CD8-positive, alpha-beta memory T cell (primary cell): ENCODE measurements at places on chromosomes 5 and 9.

DNA sequence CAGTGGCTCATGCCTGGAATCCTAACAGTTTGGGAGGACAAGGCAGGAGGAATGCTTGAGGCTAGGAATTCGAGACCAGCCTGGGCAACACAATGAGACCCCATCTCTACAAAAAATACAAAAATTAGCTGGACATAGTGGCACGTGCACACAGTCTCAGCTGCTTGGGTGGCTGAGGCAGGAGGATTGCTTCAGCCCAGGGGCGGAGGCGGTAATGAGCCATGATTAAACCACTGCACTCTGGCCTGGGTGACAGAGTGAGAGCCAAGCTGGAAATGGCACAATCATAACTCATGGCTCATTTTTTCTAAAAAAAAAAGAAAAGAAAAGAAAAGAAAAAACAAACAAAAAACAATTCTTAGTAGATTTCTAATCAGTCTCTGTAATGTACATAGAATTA is 446.2 kb downstream of the ELAVL2 start:
- DNase-seq, result no peak

GRCh38 chr9:120363697-120364096 is 216.3 kb downstream of the CDK5RAP2 start:
- DNase-seq, result no peak

DNA sequence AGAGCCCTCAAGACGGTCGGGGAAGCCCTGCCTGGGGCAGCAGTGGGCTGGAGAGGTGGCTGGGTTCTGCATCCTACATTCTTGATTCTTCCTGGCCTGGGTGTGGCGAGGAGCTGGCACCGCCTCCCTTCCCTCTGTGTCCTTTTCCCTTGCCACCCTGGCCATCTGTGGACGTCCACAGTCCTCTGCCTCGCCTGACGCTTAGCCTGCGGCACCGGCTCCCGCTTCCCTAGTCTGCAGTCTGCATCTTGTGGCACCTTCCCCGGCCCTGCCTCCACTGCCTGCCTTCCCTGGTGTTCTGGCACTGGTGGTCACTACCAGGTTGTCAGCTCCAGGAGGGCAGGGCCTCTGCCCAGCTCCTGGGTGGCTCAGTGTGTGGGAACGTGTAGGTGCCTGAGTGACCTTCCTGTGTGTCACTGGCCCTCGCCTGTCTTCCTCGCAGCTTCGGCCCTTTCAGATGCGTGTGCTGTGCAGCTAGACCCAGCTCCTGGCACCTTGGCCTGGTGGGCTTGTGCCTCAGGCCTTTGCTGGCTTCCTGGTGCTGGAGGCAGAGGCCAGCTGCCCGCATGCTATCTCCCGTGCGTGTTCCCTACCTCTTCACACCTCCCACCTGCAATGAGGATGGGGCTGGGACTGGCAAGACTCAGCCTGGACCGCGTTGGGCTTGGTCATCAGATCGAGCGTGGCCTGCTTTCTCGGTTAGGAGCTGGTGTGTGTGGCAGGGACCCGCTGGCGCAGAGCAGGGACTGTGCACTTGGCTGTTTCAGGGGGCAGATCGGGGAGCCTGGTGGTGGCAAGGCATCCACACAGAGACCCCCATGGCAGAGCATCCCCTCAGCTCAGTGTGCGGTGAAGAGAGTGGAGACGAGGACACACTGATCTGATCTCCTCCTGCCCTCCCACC is 20.9 kb downstream of the TRAF2 start:
- DNase-seq, result no peak

DNA sequence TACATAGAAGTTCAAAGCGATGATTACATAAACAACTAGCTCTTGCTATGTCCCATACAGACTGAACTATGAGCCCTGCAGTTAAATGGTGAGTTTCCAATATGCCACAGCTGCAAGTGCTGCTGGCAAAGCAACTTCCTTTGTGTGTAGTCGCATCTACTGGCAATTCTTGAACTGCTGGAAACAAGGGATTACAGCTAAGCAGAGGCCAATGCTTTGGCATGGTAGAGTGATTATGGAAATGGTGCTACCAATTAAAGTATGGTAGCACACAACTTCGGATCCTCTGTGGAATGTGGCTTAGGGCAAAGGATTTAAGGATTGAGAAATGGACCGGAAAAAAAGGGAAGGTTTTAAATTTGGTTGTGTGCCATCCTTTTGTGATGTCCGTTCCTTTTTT is 856.6 kb downstream of the MAT2B start:
- DNase-seq, result no peak

- no peak for DNase-seq
Measured at GRCh38 chr5:1860949-1861348, 21.8 kb downstream of the IRX4 start.

GRCh38 chr5:37532976-37533740 is 154.0 kb downstream of the WDR70 start:
- DNase-seq, result no peak

DNA sequence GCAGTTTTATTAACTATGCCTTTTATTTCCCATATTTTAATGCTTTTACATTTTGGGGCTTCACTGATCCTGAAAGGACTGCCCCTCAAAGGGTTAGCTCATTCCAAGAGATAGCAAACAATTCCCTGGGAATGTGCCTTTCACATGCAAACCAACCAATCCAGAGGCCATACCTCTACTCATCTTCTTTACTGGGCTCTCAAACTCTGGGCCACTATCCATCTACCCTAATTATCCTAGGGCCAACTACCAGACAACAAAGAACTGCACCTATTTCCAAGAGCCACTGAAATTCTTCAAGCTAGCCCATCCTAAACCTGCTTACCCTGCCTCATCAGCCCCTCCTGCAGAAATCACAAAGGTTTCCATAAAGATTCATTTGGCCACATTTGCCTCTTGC is 364.7 kb downstream of the CDH12 start:
- no peak for DNase-seq

GRCh38 chr9:80881940-80882339 is 807.4 kb downstream of the TLE1 start:
- DNase-seq, result no peak

DNA sequence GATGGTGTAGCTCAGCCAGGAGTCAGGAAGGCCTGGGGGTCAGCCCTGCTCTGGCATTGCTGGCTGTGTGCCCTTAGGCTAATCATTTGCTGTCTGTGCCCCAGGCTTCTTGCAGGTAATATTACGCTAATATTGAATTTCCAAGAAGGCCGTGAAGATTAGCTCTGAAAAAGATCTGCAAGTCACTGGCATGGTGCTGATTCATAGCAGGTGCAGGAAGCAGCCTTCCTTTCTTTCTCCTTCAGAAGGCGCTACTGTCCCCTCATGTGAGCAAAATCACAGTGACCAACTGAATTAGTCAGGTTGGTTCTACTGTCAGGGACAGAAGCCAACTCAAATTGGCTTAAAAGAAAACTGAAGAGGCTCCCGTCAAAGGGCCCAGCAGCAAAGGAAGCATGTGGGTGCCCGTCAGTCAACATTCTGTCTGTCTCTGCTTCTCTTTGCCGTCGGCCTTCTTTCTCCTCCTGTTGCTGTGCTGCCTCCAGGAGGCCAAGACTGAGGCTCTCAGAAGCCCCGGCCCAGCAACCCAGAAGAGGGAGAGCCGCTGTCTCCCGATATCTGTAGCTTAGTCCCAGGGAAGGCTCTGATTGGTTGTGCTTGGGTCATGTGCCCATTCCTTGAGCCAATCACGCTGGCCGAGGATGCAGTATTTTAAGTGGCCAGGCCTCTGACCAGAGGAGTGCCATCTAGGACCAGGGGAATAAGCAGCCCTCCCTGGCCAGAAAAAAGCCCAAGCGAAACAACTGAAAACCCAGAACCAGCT is 67.8 kb upstream of the NEURL1B start:
- no peak for DNase-seq

DNA sequence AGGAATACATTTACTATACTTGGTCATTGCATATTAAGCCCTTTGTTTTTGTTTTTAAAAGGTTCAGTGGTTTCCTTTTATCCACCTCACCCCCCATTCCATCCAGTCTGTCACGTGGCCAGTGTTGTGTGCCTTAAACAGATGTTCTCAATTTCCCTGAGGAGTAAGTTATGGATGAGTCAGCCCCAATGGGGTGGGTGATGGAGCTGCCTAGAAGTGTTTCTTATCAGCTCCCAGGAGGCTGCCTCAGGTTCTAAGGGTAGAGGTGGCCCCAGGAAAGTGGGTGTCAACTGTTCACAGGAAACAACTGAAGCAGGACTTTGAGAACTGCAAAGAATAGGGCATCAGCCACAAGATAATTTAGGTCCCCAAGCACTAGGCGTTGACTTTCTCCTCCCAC is 41.1 kb downstream of the ACTBL2 start:
- DNase-seq, result no peak

GRCh38 chr5:150124111-150124557 is 31.5 kb downstream of the PDGFRB start:
- DNase-seq, result peak; percentile 14

DNA sequence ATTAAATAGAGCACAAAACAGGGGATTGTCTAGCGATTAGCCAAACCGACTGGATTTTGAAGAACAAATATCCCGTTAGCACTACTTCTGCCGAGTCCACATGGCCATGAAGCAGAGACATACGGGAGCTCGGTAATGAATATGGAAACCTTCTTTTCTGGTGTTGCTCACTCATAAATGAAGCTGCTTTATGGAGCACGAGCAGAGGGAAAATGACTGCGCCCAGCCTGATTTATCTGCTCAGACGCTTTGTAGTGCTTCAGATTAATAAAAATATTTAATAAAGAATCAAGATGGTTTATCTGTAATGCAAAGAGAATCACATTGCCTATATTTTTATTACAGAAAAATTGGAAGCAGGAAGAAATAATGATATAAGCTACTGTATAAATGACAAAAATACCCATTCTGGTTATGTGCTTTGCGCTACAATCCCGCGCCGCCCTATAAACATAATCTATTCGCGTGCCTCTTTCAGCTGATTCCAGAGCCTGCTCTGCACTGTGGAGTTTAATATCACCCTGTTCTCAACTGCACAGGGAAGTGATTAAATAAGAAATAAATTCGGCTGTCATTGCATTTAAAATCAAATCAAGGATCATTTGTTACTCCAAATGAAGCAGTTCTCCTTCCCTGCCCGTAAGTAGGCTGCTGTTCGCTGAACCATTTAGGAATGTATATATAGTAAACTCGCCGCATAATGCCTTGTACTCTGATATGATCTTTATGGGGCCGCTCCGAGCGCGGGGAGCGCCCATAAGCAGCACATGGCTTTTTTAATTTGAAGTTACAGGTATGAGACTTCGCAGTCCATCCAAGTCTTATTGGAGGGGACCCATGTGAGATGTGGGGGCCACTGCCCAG is 22.3 kb upstream of the UBAC1 start:
- no peak for DNase-seq

- no peak for DNase-seq
Measured at GRCh38 chr5:29790281-29790680, 1403.2 kb upstream of the CDH6 start.

DNA sequence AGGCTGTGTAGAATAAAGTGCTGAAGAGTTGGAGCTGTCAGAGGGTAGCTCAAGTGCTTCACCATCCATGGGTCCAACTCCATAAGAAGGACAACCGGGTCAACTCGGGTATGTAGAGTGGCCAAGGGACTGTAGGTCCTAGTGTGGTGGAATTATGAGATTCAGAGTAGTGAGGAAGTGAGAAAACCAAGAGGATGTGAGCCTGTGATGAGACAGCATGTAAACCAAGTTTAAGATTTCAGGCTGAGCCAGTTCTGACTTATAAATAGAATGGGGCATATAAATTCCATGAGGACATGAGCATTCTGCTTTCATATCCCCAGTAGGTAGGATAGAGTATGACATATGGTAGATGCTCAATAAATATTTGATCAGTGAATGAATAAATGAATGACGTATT is 96.3 kb downstream of the CFAP95 start:
- DNase-seq, result no peak

DNA sequence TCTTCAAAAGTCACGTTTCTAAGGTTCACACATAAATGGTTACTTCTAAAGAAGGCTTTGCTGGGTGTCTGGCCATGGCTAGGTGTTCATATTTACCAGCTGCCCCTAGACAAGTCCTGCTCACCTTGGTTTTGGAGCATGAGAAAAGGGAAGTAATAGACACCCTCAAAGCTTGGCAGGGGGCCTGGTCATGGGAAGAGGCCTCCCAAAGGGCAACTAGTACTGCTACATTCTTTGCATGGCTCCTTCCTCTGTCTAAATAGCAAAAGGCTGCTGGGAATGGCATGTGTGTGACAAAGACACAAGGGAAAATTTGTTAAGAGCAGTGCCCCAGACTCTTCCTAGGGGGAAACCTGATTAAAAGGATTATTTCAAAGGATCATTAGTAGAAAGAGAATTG is 93.4 kb downstream of the NRG2 start:
- no peak for DNase-seq

DNA sequence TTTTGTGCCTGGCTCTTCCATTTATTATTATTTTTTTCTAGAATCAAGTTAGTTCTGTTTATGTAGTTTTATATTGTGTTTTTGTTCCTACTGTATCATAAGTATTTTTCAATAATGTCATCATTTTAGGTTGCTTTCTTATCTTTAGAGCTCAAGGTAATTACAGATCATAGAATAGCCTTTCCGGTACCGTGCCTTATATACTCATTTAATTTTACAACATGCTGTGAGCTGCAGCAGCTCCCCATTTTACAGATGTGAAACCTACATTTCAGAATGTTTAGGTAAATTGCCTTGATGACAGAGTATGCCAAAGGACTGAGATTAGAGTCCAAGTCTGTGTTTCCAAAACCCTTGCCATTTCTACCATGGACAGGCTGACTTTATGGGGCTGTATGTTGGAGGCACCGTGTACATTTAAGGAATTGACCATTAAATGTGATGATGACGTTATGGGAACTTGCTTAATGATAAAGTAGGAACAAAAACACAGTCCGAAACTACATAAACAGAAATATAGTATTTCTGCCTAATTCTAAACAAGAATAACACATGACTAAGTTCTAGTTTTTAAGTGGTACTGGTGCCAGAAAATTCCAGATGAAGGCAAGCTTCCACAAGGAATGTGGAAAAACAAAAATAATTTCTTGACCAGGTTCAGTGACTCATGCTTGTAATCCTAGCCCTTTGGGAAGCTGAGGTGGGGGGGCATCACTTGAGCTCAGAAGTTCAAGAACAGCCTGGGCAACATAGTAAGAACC is 97.7 kb downstream of the IQGAP2 start:
- DNase-seq, result no peak

DNA sequence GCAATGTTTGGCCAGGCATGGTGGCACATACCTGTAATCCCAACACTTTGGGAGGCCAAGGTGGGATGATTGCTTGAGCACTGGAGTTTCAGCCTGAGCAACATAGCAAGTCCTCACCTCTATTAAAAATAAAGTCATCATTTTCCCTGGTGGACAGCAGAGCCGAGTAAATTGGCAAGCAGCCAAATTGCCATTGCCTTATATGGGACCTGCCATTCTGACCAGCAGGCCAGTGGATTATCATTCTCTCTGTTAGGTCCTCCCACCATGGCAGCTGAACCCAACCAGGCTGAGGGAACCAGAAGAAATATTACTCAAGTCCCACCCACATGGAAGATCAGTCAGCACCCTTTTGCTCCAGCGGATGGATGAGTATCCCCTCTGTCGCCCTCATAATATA is 1829.9 kb downstream of the EFNA5 start:
- DNase-seq, result no peak
